Subcutaneous preadipocyte (primary cell): ENCODE measurements at places on chromosomes 3 and 15. TPM values are rescaled to one million over a fixed set of nuclear protein-coding genes. Genes with fewer than 3 reads are reported as not detected.

CDHR4 gene
- 0.37 TPM in 1 of 2 replicates, not detected in the other for total RNA-seq

CLDN1 gene
- 0.20 TPM in 1 of 2 replicates, not detected in the other for total RNA-seq

SCG3 gene
- not detected in 2 replicates for total RNA-seq

NEK10 gene
- 9.2 and 13.1 TPM in 2 replicates for total RNA-seq

CDV3 gene
- total RNA-seq: 112 and 166 TPM in 2 replicates

THRB gene
- total RNA-seq: 5.9 and 6.8 TPM in 2 replicates

ITIH3 gene
- not detected in 2 replicates for total RNA-seq
